GM10248 (cell line): ENCODE measurements at places on chromosomes 1 and 21.

GRCh38 chr1:117215019-117215418 is 4.3 kb upstream of the VTCN1 start:
- DNase-seq = no peak

DNA sequence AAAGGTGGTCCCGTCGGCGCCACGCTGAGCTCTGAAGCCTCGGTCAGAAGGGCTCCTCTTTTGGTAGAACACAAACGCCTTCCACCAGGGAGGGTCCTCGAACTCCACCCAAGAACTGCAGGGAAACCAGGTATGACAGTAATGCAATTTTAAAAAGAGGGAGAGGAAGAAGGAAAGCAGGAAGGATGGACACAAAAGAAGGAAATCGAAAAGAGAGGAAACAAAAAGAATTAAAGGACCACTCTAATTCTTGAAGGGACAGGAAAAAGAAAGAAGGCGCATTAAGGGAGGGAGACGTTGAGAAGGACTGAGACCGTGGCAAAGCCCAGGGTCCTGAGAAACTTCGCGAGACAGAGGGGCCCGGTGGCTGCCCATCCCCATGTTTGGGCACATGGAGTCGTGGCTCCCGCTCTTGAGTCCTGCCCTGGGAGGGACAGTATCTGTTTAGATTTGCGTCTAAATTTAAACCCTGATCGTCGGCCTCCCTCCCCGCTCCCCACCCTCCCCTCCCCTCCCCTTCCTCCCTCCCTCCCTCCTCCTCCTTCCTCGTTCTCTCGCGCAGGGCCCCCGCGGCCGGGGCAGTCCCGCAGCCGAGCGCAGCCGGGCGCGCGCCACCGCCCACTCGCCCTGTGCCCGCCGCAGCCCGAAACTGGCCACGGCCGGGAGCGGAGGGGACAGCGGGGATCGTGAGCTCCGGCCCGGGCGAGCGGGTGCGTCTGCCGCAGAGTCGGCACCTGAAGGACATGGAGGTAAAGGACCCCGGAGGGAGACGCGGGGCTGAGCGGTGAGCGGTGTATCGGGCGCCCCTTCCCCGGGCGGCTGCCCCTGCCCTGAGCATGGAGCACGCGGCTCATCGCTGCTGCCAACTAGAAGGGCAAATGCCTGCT is at the start of gene RCSD1:
Gene RCSD1, plus strand, starts transcription at position 552 of the 887 bp plus-strand sequence. Its CDS starts 192 bp downstream, at position 744.
- DNase-seq = peak; percentile 79

DNA sequence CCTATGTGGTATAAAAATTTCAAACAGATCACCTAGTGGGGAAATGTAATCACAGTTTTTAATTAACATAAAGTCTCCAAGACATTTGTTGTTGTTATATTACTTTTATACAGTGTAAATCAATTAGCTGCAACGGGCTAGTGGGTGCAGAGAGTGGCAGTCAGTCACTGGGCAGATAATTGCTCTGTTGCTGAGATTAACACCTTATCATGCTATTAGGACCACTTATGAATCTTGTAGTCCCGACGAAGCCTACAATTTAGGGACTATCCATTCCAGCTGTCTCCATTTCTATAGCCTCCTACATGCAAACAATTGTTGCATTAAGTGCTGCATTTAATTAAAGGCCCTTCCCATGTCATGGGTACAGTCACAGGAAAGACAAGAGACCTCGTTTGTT is 158.9 kb upstream of the PROX1 start:
- no peak for DNase-seq

DNA sequence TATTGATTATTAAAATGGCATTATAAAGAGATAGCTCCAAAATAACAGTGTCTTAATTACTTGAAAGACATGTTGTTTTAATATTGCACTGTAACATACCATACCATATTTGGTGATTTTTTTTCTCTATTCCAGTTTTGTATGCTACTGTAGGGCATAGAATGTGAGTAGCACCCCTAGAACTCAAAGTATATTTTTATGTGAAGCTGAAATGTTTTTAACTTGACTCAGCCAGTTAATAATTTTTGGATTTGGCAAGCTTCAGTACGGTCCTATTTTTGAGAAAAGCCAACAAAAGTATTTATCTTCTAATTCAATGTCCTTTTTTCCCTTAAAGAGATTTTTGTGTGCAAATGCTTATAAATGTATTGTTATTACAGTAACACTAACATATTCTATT is 593.8 kb downstream of the USP25 start:
- DNase-seq = no peak

DNA sequence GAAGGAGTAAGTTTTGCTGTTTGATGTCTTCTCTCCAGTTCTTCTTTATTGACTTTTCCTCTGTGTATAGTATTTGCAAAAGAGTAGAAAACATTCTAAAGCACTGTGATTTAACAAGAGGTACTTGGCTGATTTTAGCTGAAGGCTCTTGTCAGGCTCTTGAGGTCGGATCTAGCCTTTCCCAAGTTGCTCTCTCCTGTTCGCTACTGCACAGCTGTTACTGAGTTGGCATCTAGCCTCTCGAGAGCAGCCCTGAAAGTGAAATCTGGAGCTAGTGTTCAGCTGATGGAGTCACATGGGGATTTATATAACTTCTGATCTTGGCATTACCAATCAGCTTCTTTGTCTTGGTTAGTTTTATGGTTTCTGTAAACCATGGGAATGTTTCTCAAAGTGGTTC is 193.1 kb downstream of the RYR2 start:
- DNase-seq = no peak

DNA sequence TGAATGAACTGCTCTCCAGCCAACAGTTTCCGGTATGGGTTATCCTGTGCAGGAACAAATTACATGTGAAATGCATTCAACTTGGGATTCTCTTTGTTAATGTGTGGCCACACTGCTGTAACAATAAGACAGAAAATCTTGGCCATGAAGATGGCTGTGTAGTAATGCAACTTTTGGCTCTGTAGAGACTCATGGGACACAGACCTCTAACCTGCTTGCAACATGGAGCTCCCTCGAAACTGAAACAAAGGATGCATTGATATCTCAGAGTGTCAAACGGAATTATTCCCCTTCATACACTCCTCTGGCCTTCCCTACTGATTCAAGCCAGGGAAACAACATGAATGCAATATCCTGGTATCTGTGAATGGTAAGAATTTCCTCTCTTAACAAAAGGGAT is 559.3 kb upstream of the ZRANB2 start:
- DNase-seq = no peak

DNA sequence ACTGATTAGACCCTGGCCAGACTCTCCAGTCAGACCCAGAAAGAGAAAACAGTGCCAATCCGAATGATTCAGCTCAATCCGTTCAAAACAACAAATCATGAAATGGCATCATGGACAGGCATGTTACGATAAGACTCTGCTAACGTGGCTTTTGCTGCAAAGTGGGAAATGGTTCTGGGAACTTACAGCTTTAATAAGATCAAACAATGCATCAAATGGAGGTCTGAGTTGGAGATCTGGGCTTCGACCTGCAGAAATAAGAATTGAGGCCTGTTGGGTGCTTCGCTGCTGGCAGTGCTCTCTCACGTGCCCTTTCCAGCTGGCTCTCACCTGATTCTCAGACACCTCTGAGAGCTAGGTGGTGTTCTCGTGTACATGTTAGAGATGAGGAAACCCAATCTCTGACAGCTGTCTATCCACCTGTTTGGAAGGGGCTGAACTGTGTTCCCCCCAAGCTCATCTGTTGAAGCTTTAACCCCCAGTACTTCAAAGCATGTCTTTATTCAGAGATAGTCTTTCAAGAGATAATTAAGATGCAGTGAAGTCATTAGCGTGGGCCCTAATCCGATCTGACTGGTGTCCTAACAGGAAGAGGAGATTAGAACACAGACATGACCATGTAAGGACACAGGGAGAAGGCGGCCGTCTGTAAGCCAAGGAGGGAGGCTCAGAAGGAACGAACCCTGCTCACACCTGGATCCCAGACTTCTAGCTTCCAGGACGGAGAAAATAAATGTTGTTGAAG is 45.5 kb upstream of the ETS2 start:
- DNase-seq = no peak

DNA sequence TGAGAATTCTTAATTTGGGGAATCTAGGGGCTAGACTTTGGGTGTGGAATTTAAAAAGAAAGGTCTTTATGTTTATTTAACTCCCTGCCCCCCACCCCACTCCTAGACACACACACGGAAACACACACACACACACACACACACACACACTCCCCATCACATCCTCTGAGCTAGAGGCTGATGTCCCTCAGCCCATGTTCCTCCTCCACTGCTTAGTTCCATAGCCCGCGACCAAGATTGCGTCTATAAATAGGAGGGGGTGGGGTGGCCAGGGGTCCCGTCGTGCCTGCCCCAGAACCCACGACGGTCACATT is 655 bp upstream of the KIRREL1 start:
- no peak for DNase-seq

GRCh38 chr1:81209461-81209860 is 591.3 kb upstream of the ADGRL2 start:
- DNase-seq = no peak

GRCh38 chr1:236701782-236702181 is 15.5 kb downstream of the ACTN2 start:
- DNase-seq = no peak

GRCh38 chr21:45359451-45360217 is 45.3 kb upstream of the COL18A1 start:
- DNase-seq = no peak

DNA sequence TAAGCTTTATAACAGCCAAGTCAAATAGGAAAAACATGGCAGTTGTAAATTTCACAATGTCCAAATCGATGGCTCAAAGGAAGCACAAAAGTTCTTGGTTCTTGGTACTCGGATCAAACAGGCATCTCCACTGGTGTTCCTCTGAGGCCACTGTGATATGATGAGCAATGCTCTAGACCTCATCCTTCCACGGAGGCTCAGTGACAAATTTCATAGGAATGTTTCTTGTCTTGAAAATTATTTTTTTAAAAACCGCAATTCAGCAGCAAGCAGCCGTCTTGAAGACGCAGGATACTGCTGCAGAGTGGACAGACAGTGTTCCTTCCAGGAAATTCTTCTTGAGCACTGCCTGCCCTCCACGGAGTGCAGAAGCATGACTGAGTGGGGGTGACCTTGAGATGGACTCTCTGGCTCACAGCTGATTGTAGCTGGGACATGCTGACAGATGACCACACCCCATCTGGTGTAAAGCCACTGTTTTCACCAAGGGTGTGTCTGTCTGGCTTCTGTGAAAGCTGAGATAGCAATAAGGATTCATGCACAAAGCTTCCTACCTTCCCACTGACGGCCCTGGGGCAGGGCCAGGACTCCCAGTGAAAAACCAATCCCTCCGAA is 61.9 kb downstream of the TIAM1 start:
- no peak for DNase-seq

DNA sequence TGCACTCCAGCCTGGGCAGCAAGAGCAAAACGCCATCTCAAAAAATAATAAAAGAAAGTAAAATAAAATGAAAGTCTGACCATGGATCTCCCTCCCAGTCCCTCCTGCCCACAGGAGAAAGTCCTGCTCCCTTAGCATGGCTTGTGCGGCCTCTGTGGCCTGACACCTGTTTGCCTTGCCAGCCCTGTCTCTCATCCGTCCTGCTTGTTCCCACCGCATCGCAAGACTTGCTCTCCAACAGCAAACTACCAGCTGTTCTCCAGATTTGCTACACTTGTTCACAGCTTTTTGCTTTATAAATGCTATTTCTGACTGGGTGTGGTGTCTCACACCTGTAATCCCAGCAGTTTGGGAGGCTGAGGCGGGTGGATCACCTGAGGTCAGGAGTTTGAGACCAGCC is 2.7 kb downstream of the ETV3L start:
- DNase-seq = no peak

GRCh38 chr1:38208716-38209632 is 162.4 kb upstream of the POU3F1 start:
- DNase-seq = peak; percentile 37

GRCh38 chr1:99685516-99686180 is 39.7 kb downstream of the PALMD start:
- peak; percentile 11 for DNase-seq

GRCh38 chr1:46134660-46135331 is 2.4 kb upstream of the PIK3R3 start:
- peak; percentile 44 for DNase-seq

GRCh38 chr21:25934771-25935224 is 200.0 kb downstream of the GABPA start:
- DNase-seq = no peak

- DNase-seq = no peak
Observed at GRCh38 chr21:17402937-17403336, 109.9 kb upstream of the CXADR start.

GRCh38 chr1:182172699-182173098 is 111.2 kb upstream of the ZNF648 start:
- no peak for DNase-seq
